Stimulated activated CD4-positive, alpha-beta T cell treated with anti-CD3 and anti-CD28 coated beads, Interleukin-1b, Interleukin-23, amount 100 ng/mL, for 48 hours (primary cell): ENCODE measurements at places on chromosomes 3 and 15.

DNA sequence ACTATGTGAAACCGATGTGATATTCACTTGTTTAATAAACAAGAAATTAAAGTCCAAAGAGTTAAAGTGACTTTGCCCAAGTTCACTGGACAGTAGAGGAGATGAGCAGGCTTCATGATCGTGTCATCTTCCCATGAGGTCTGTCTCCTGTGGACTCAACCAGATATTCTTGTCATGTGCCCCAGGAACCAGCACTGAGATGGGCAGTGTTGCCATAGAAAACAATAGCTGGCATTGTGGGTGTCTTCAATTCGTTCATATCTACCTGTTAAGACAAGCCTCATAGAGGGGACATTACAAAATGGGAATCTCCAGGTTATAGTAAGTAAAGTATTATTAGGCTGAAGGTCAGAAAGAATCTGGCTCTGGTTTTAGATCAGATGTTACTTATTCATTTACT, 184.8 kb upstream of the BCL6 start:
- DNase-seq = no peak

DNA sequence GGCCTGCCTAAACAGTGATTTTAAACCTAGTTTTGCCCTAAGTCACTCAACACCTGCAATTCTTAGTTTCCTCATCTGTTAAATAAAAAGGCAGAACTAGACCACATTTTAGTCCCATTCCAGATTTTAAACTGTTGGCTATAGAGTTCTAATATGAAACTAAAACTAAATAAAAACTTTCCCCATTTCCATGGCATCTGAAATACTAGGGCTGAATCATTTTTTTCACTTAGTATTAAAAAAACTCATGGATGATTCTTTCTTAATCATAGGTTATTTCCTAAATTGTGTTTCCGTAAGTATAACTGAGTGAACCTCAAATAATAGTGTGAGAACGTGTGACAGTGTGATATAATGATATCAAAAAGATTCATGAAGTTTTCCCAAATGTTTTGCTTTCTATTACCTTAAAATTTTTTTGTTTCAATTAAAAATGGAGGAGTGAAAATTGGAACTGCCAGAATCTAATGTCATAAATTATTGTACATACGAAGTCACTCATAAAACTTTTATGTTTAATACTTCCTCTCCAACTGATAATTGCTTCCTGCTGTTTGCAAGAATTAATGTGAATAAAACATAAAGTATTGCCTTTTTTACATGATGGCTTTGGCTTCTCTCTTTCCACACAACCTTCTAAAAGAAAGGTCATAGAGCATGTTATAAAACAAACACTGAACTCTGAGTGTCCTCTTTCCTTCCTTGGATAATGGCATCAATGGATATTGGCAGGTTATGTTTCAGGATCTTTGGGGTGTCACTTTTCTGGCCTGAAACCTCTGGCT, 315.1 kb upstream of the MME start:
- DNase-seq = no peak

GRCh38 chr3:183613366-183614285, 21.8 kb upstream of the KLHL24 start:
- no peak for DNase-seq

DNA sequence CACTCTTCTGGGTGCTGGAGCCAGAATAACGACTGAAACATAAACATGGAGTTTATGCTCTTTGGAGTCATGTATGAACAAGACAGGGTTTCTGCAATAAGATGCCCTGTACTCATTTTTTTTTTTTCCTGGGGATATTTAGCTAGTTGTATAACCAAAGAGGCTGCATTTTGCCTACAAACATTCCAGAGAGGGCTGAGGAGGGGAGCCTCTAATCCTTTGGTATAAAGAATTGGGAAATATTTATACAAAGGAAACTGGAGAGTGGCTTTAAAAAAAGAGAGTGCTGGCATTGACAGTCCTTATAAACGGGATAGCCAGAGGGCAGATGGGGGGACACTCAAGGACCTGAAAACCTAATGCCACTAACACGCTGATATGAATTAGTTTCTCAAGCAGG, 32.4 kb upstream of the GAP43 start:
- DNase-seq = no peak

DNA sequence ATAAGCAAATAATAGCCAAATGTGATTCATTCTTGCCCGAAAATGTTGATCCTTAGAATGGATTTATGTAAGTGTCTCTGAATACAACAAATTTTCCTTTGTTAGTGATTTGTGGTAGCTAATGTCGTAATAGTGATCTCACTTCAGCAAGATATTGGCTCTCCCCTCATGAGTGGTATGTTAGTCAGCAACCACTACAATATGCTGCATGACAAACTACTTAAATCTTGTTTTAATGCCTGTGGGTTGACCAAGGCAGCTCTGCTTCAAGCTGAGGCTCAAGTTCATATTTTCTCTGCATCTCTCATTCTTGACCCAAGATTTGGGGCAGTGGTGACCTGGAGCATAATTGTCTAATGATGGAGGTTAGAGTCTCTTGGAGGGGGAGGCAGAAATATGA, 49.8 kb upstream of the GALNT15 start:
- DNase-seq = no peak

- no peak for DNase-seq
These were observed 7.1 kb downstream of the RAB43 start for GRCh38 chr3:129114455-129114854.

GRCh38 chr3:66393333-66394005, 107.4 kb downstream of the LRIG1 start:
- no peak for DNase-seq

- DNase-seq = no peak
These were observed 114.5 kb upstream of the STRIT1 start for GRCh38 chr3:155407971-155408370.

DNA sequence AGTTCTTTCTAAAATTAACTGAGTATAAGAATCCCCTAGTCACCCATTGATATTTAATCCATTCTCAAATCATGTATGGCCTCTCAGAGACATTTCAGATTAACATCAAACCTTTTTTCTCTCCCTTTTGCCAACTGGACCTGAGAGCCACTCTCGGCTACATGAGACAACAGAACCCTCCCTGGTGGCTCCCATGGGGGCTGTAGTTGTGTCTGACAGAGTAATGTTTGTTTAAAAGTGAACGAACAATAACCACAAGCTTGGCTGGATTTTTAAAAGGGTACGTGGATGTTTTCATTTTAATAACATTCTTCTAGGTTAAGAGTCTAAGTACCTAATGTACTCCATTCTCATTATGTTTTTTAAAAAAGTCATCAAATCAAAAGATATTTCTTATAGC, 37.1 kb downstream of the P3H2 start:
- no peak for DNase-seq

DNA sequence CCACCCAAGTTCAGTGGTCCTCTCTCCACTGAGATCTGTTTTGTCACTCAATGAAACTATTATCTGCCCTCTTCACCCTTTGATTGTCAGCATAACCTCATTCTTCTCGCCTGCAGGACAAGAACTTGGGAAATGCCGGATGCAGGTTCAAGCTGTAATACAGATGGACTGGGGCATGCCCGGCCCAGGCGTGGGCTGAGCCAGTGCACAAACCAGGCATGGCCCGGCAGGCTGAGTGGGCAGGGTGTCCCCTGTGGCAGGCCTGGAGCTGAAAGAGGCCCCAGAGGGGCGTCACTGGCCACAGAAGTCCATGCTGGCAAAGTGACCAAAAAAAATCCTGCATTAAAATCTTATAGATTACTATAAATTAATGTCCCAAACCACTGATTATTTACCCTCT, 638.9 kb upstream of the EPHA6 start:
- no peak for DNase-seq
